Left hindlimb (tissue), 1 donor: ENCODE measurements at places on chromosomes 13 and 19.

DNA sequence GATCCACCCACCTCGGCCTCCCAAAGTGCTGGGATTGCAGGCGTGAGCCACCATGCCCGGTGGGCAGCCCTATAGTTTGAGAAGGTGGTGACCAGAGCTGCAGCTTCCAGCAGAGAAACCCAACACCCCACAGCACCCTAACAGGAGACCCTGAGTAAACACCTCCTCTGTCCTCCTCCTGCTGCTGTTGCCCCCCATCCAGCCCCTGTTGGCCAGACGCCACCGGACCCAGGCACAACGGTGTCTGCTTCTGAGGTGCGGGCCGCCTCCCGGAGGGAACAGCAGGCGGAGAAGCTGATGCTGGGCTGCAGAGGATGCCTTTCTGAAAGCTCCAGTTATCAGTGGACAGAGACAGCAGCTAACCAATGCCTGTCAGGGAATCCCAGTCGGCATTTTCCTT, 175.5 kb downstream of the COL4A1 start:
- no peak for DNase-seq

GRCh38 chr13:113150550-113151365, 7.7 kb upstream of the PROZ start:
- DNase-seq = no peak

DNA sequence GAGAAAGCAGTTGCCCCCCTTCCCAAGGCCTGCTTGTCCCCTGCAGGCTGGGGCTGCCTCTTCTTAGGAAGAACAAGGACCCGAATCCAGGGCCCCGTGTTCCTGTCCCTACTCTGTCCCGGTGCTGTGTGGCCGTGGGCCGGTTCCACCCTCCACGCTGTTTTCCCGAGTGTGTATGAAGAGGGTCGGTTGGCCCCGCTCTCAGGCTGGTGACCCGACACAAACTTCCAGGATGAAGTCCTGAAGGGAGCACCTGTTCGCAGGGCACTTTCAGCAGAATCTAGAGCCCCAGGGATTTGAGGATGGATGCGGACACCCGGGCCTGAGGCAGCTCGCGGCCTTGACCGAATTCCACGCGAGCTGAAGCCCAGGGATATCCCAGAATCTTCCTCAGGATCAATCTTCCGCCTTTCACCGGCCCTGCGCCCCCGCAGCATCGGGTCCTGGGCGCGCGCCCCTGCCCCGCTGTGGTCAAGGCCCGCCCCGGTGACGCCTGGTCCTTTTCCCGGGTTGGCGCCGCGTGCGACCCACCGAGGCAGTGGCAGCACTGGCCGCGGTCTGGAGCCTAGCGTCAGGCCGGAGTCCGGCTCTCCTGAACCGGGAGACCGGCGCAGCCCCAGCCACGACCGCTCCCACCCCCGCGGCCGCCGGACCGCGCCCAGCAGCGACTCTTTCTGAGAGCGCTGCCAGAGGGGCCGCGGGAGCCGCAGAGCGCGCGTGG, 528 bp upstream of the CHST8 start:
- DNase-seq = no peak

- DNase-seq = no peak
Observed at GRCh38 chr13:27997904-27998522, 9.5 kb upstream of the URAD start.

- DNase-seq = no peak
Observed at GRCh38 chr19:7137120-7137519, 67.6 kb downstream of the ZNF557 start.

DNA sequence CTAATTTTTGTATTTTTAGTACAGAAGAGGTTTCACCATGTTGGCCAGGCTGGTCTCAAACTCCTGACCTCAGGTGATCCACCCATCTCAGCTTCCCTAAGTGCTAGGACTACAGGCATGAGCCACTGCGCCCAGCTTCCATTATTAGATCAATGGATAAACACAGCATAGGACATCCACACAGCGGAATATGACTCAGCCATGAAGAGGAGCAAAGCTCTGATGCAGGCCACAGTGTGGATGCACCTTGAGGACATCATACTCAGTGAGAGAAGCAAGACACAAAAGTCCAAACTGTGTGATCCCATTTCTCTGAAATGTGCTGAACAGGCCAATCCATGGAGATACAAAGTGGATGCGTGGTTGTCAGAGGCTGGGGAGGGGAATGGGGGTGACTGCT, 4.9 kb upstream of the ZBTB7A start:
- no peak for DNase-seq

DNA sequence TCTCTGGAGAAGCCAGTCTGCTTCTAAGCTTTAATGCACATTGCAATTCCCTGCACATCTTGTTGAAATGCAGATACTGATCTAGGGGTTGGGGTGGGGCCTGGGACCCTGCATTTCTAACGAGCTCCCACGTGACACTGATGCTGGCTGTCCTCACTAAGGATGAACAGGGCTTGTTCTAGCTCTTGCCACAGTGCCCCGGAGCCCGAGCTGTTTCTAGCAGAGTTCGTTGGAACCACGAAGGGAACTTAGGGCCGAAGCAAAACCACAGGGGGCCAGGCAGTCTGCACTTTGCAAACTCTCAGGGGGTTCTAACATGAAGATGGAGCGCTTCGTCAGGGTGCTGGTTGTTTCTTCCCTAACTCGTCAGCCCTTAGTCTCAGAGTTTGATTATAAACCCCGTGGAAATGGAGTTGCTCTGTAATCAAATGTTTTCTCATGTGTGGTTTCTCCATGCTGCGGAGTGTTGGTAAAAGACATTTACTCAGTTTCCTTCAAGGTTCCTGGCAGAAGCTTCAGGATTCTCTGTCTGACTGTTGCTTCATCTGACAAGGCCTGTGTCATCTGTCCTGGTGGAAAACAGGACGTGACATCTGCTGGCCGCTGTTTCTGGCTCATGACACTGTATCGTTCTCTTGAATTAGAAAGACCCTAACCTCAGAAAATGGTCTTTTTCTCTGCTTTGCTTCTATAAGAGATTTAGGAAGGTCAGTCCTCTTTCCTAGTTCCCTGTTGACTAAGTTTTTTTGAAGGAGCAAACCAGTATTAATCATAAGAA, 221.5 kb downstream of the TEX29 start:
- DNase-seq = no peak

GRCh38 chr19:55446060-55446459, 3.0 kb upstream of the SHISA7 start:
- DNase-seq = no peak

- no peak for DNase-seq
Observed at GRCh38 chr13:44275381-44275780, 98.2 kb upstream of the SERP2 start.

GRCh38 chr19:54029930-54030490, 33.7 kb downstream of the VSTM1 start:
- no peak for DNase-seq

GRCh38 chr19:41172297-41173164, 20.5 kb upstream of the CYP2S1 start:
- DNase-seq = no peak

DNA sequence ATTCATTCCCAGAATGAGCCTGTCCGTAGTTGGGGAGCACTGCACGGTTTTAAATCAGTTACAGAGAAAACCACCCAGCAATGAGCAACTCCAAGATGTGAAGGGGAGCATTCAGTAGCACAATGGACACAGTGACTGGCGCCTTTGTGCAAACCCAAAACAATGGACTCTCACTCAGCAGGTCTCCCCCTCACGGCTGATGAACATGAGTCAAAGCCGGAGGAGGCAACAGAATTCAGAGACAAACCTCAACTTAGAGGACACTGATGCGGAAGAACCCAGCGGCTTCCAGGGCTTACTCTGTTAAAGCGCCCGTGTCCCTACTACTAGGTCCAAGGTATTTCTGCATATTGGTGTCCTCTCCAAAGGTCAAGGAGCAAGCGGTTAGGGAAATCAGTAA, 17.7 kb downstream of the PLEKHF1 start:
- no peak for DNase-seq

- no peak for DNase-seq
Observed at GRCh38 chr19:51460164-51460992, 2.1 kb upstream of the SIGLEC8 start.

- no peak for DNase-seq
Observed at GRCh38 chr13:107387525-107387924, 819.6 kb upstream of the ARGLU1 start.

DNA sequence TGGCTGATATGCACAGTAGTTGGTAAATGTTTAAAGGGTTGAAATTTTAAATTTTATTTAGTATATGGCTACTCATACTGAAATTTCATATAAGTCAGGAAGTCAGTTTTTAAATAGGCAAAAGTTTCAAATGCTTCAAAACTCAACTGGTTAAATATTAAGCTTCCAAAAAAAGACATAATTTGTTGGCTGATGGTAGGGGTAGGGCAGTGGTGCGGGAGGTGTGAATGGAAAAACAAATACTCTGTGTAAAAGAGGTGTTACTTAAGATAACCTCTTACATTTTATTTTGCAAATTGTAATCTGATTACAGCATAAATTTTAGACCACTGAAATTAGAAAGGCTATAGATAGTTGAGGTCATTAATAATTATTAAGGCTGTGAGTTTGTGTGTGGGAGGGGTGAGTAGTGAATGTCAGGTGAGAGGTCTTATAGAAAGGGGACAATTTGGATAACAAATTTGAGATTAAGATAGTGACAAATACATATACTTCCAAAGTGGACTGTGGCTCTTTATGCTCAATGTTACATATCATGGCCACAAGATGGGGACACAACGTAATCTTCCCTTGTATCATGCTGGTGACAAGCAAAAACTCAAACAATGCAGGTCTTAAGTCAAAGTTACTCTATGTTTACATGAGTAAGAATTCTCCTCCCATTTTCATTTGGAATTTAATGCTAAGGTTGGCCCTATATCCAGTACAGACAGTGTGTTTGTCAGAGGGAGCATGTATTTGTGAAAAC, 36.6 kb upstream of the OXGR1 start:
- no peak for DNase-seq

- no peak for DNase-seq
Observed at GRCh38 chr13:93977986-93978385, 501.5 kb downstream of the DCT start.

DNA sequence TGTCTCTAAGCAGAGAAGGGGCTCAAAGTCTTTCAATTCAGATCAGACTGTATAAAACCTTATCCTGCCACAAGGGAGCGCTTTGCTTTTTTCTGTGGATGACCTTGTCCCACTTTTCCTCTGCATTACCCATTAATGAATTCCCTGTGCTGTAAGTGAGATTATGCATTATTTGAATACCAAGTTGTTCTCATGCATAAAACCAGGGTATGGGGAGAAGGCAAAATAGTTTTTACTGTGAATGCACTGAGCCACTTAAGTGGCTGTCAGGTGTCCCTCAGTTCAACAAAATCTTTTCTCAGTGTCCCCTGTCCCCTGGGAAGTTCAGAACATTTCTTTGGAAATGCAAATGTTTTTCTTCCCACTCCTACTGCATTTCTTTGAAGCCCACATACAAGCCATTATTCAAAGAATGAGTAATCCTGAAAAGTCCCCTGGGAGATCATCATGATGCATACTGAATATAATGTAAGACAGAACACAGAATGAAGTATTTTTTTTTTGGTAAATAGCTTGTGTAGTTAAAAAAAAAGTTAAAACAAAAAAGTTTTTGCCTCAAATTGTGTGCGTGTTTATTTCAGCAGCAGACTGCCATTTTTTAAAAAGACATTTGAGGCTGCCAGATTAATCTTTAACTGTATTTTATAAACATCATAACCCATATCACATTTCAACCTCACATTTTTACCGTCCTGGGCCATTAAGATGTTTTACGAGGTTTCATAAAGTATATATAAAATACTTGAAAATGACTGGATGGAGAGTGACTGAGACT, 506.7 kb upstream of the PCDH9 start:
- no peak for DNase-seq

- no peak for DNase-seq
Observed at GRCh38 chr13:80329250-80329649, 11.7 kb downstream of the SPRY2 start.

- DNase-seq = no peak
Observed at GRCh38 chr19:1455336-1456120, 5.6 kb downstream of the APC2 start.

- no peak for DNase-seq
Observed at GRCh38 chr19:10417541-10418234, 2.6 kb upstream of the PDE4A start.
